ENCODE measurements at places on chromosomes 1 and 21.
A peak's percentile ranks its signal among the peaks of the same experiment; 100 is the strongest.

- DNase-seq = no peak
Measured at GRCh38 chr1:96538883-96539282, 182.7 kb upstream of the PTBP2 start.

GRCh38 chr1:58782178-58783089 lies 1.4 kb downstream of the JUN start:
- DNase-seq = peak; percentile 45

DNA sequence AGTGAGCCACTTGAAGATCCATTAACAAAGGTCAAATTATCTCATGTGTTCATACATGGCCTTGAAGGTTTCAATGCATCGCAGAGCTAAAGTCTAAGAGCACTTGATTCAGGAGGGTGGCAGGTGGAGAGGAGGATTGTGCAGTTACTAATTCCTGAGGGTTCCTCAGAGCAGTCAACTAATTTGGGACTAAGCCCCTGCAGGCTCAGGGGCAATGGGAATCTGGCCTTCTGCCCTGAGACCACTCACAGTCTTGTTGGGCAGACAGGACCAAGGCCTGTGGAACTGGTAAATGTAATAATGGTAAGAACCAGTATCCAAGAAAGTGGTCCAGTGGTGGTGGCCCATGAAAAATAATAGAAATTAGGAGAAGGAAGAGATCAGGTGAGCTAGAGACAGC lies 127.4 kb upstream of the HMGB4 start:
- no peak for DNase-seq

- no peak for DNase-seq
Measured at GRCh38 chr1:98969798-98970490, 34.7 kb downstream of the PLPPR5 start.

DNA sequence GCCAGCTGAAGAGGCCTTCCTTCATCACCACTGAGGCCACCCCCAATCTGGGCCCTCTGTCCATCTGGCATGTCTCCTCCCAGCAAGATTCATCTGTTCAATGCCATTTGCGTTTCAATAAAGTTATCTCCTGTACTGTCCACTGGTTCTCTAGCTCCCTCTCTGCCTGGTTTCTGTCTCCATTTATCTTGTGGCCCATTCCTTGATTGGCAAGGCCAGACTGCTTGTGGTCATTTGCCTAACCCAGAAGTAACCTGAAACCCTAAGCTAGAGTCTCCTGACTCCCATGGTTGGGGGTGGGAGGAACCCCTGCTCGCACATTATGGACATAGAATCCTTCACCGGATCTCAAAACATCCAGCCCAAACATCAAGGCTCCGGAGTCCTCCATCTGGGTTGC lies 2.1 kb upstream of the IPO9 start:
- DNase-seq = no peak

DNA sequence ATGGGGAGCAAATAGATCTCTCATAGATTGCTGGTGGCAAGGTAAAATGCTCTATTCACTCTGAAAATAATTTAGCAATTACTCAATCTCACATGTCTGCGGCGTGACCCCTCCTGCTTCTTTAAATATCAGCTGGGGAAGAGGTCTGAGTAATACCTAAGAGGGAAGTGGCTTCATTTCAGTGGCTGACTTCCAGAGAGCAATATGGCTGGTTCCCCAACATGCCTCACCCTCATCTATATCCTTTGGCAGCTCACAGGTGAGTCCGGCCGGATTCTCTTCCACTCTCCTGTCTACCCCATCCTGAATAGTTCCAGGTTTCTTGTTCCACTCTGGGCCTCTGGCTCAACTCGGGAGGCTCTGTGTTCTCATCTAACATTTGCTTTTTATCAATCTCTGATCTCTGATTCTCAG lies at the start of gene SLAMF7:
SLAMF7 (plus strand) TSS at position 150 of the 414 bp plus-strand sequence; CDS start at position 205, 55 bp downstream.
- no peak for DNase-seq

- DNase-seq = no peak
Measured at GRCh38 chr1:72064196-72065075, 217.9 kb downstream of the NEGR1 start.

Data from anterior cingulate cortex (tissue), 58 donors.